Activated CD4-positive, alpha-beta memory T cell treated with anti-CD3 and anti-CD28 coated beads, Interleukin-2, amount 10 ng/mL, durations not matched to agents 7 days and 5 days (primary cell): ENCODE measurements at places on chromosomes 13 and 19.

- DNase-seq = no peak
These were observed 118.7 kb downstream of the ATP11A start for GRCh38 chr13:112808377-112809140.

DNA sequence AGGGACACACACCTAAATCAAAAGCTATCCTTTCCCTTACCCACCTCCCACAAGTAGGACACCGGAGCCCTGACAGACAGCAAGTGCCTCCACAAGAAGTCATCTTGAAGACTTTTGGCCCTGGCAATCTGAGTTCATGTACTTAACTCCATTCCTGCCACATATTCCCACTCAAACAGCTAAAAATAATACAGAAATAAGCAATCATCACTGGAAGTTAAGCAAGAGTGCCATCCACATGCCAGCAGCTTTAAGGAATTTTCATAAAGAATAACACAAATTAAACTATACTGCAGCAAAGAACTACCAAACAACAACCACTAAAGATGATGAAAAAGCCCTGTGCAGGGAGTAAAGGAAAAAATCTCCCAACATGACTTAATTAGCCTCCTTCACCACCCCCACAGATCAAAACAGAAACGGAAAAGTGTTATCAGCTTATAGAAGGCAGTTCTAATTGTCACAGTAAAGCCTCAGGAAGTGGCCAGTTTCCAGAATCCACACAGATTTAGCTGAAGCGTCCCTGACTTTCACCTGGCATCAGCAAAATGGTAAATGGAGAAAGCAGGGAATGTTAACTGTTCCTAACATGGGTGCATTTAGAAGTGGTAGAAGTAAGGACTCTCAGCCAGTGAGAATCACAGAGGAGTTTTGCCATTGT is 343.9 kb downstream of the TBC1D4 start:
- no peak for DNase-seq

GRCh38 chr13:110726726-110727125 is 13.2 kb downstream of the ING1 start:
- peak; percentile 83 for DNase-seq

DNA sequence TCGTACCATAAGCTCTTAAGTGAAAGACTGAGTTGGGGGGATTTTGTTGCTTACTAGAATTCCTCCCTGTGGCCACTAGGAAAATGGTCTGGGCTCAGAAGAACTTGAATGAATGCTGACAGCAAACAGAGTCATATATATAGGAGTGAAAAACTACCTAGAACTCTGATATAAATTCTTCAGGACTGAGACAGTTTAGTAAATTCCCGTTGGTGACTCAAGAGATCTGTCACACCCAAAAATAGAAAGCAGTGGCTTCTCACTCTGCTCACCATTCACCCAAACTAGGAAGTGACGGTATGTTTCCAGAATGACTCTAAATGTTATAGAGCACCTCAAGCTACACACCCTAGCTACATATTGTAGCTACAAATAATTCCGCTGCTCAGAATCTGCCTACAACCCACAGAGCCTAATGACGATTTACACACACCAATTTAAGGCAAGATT is 116.2 kb downstream of the TBC1D4 start:
- DNase-seq = peak; percentile 31

- DNase-seq = no peak
These were observed at the start of gene TYROBP for GRCh38 chr19:35908010-35908441. Gene TYROBP (minus strand): TSS chr19:35908295. CDS start chr19:35908228, 67 bp downstream.

DNA sequence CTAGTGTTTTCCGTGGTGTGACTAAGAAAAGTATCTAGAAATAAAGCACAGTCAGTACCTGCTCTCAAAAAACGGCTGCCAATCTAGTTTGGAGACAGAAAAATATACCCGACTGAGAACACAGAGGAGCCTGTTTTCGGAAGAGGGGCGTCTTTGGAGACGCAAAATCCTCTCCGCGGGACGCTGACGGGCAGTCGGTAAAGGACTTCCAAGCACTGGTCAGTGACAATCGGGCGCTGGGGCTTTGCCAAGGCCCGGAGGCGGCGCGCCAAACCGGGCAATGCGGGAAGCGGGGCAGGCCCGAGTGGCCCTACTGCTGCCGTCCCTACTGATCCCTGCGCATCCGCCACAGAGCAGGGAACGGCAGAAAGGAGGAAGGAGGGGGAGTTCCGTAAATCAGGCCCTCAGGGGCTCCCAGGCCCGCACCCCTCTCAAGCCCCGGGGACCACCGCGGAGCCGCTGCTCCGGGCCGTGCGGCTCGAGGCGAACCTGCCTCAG is 588 bp upstream of the DPY19L3 start:
- DNase-seq = no peak

DNA sequence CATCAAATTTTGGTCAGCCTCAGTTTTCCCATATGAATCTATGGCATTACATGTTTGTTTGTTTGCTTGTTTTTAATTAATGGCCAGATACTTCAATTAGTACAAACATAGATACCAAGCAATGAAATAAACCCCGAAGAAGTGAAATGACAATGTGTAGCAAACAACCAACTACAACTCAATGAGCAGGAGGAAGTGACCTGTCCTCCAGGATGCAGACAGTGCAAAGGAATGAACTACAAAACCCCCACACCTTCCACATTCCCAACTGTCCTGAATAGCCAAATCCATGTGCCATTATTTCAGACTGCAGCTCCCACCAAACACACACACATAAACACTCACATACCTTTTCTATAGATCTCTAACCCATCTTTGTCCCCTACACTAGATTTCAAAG is 45.0 kb upstream of the FAM124A start:
- DNase-seq = no peak

GRCh38 chr19:38683393-38684077 is 36.1 kb downstream of the ACTN4 start:
- peak; percentile 79 for DNase-seq

DNA sequence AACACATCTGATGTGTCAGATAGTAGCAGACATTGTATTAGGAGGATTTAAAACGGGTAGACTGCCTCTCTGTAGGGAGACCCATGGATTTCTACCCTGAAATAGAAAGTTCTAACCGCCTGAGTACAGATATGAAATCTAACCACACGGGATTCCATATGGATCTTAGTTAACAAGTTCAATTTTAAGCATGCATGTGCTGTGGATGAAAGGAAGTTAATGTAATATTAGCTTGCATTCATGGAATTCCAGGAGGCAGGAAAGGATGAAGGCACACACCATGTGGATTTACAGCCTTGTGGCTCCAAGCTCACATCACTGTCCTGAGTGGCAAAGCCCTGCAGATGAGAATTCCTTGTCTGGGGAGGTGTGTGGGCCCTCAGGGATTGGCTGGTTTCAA is 120.6 kb upstream of the IRS2 start:
- no peak for DNase-seq

- DNase-seq = no peak
These were observed 105.3 kb upstream of the KLF5 start for GRCh38 chr13:72953391-72953965.

DNA sequence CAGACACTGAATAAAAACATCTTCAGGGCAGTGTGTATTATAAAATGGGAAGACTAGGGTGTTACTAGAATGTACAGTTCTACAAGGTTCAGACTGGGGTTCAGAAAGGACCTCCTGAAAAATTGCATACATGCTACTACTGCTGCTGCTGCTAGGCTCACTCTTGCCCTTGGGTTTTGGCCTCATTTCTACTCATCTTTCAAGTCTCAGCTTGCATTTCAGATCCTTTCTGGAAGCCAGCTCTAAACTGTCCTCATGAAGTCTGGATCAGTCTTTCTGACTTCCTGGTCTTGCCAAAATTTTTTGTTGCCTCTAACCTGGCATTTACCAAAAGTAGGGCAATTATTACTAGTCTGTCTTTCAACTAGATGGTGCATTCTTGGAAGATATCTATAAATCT is 393.3 kb downstream of the DIAPH3 start:
- no peak for DNase-seq

GRCh38 chr19:54312436-54313377 is at the start of gene LILRA5:
Gene LILRA5 (minus strand): TSS chr19:54313166. CDS start chr19:54313019, 147 bp downstream.
- no peak for DNase-seq

GRCh38 chr19:17448131-17448967 is at the start of gene TMEM221:
Gene TMEM221 (minus strand): TSS chr19:17448668. CDS start chr19:17448462, 206 bp downstream.
- DNase-seq = peak; percentile 52
